Suppressor macrophage treated with lipopolysaccharide for 4 hours (primary cell): ENCODE measurements at places on chromosomes 3 and 15.
A peak's percentile ranks its signal among the peaks of the same experiment; 100 is the strongest.

- DNase-seq, result peak; percentile 49
These were observed 3.5 kb downstream of the FEM1B start for GRCh38 chr15:68281008-68281407.

GRCh38 chr3:156397534-156397933, 157.4 kb downstream of the SSR3 start:
- no peak for DNase-seq

DNA sequence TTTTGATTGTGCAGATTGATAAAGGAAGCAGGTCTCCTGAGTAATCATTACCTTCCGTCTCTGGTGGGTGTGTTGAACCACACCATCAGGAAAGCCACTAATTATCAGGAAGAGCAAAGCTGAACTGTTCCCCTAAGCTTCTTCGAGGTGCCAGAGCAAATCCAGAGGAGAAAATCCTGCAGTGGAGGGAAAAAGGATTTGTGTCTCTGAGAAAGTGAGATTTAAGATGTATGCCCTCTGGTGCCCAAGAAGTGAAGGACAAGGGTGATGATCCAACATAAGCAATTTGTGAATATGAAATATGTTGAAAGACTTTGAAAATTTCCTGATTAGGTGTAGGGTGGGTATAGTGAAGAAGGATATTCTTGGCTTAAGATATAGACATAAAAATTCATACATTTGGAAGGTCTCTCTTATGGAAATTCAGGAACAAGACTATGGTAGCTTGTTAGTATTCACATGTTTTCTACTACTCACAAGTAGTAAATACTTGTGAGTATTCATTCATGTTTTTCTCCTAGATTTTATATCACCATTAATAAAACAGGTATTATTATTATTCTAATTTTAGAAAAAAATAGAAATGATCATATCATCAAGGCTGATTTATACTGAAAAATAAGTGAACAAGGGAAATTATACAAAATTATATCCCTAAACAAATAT, 34.8 kb downstream of the COMMD2 start:
- peak; percentile 65 for DNase-seq

DNA sequence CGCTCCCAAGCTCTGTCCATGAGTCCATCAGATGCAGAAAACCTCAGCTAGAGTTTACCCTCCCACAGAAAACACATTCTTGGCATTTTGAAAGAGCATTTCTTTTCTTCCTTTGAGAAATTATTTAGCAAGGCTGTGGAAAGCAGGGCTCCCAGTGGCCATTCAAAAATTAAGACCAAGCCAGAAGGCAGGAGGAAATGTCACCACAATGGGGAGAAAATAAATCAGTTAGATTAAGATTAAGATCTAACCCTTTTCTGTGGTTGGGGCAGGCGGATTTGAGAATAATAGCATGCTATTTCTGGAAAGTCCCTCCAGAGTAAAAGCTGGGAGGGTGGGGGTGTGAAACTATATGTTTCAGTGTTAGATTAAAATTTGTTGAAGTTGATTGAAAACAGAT, 20.2 kb downstream of the LRIG1 start:
- no peak for DNase-seq

DNA sequence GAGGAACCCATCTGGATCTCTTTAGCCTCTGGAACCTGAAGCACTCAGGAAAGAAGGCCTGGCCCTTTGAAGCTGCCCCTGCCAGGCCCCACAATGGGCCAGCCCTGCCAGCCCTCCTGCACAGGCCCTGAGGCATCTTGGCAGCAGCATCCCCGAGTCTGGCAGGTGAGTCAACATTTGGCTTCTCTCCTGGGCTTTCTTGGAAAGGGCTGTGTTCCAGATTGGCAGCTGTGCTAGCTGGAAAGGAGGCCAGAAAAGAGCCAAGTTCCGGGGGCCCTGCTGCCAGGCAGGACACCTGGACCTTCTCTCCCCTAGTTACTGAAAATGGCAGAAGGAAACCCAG, 187.2 kb downstream of the SHQ1 start:
- DNase-seq, result no peak

GRCh38 chr3:98565237-98565643, 28.2 kb downstream of the CPOX start:
- DNase-seq, result peak; percentile 19

- no peak for DNase-seq
These were observed 353 bp downstream of the ATG3 start for GRCh38 chr3:112561484-112561733.

DNA sequence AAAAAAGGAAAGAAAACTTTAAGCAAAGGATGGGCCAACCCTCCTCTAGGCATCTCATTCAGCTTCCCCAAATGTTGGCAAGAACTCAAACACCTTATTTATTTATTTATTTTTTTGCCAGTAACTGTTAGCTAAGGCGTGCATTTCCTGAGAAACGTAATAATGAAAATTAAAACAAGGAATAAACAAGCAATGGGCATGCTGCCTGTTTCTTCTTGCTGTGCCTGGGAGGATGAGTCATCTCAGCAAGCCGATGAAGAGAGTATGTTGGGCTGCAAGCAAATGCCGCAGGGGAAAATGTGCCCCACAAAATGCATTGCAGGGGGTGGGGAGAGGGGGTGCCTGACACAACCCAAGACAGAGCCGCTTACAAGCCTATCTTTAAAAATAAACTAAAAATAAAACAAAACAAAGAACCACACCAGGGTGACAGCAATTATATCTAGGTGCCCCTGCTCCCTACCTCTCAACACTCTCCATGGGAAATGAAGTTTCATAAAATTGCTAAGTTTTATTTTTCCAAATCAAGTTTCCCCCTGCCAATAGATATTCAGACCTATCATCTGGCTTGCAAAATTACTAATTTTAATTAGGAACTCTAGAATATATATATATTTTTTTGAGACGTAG, 40.3 kb downstream of the EIF4E3 start:
- peak; percentile 44 for DNase-seq
